ENCODE measurements at places on chromosomes 3 and 15.
A peak's percentile ranks its signal among the peaks of the same experiment; 100 is the strongest.

DNA sequence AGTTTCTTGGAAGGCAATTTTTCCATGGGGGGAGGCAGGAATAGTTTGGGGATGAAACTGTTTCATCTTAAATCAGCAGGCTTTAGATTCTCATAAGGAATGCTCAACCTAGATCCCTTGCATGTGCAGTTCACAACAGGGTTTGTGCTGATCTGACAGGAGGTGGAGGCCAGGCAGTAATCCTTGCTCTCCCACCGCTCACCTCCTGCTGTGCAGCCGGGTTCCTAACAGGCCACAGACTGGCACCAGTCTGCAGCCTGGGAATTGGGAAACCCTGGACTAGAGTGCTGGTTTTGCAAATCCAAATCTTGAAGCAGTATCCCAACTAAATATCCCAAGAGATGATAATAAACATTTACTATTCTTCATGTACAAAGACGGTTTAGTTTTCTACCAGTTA lies 256.3 kb upstream of the TMCO5A start:
- no peak for DNase-seq

GRCh38 chr3:116630494-116630893 lies 79.1 kb upstream of the TUSC7 start:
- no peak for DNase-seq

- DNase-seq: no peak
Observed at GRCh38 chr15:64536244-64536836, 76.0 kb downstream of the ZNF609 start.

DNA sequence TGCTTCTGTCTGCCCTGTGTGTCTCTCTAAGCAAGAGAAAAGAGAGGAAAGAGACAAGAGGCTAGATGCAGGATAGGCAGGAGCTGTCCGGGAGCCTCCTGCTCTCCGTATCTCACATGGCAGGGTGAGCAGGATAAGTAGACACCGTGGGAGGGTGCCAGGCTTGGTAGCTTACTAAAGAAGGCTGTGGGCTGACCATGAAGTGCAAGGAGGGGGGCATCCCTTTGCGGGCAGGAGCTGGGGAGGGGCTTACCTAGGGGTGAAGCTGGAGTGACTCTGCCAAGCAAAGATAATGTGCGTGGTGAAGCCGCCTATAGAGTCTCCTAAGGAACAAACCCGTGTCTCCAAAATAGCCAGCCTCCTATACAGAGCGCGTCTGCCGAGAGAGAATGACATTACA lies 33.7 kb upstream of the TMC3 start:
- DNase-seq: no peak

DNA sequence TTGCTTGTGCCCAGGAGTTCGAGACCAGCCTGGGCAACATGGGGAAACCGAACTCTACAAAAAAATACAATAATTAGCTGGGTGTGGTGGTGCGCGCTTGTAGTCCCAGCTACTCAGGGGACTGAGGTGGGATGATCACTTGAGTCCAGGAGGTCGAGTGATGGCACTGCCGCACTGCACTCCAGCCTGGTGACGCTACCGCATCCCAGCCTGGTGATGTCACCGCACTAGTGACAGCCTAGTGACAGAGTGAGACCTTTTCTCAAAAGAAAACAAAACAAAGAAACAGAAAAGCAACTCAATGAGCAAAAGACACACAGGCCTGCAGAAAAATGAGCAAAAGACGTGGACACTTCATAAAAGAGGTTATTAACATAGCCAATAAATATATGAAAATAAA lies 19.9 kb upstream of the SYNM start:
- DNase-seq: no peak

GRCh38 chr15:89143503-89144162 lies 55.4 kb downstream of the ABHD2 start:
- peak; percentile 41 for DNase-seq

- DNase-seq: no peak
Observed at GRCh38 chr15:57256939-57257338, 119.4 kb upstream of the CGNL1 start.

- DNase-seq: no peak
Observed at GRCh38 chr3:181417748-181418147, 294.0 kb upstream of the SOX2 start.

- no peak for DNase-seq
Observed at GRCh38 chr3:195269375-195270078, 1.4 kb downstream of the XXYLT1 start.

- no peak for DNase-seq
Observed at GRCh38 chr3:195165790-195166189, 105.2 kb downstream of the XXYLT1 start.

GRCh38 chr3:69531576-69532546 lies 146.0 kb upstream of the FRMD4B start:
- no peak for DNase-seq

GRCh38 chr3:87627316-87627715 lies 350.9 kb upstream of the POU1F1 start:
- no peak for DNase-seq

DNA sequence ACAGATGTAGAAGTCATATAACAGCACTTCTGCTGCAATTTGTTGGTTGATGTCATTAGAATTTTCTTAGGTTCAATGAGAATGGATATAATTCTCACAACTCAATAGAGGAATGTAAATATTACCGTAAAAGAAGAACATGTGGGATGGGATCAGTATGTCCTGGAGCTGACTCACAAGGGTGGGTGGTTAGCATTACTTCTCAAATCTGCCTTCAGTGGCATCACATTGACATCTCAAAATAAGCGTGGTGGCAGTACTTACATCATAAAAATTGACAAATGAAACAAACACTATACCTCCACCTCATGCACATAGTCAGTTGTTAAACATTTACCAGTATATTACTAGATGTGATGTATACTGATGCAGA lies 1068.0 kb upstream of the CADM2 start:
- no peak for DNase-seq

DNA sequence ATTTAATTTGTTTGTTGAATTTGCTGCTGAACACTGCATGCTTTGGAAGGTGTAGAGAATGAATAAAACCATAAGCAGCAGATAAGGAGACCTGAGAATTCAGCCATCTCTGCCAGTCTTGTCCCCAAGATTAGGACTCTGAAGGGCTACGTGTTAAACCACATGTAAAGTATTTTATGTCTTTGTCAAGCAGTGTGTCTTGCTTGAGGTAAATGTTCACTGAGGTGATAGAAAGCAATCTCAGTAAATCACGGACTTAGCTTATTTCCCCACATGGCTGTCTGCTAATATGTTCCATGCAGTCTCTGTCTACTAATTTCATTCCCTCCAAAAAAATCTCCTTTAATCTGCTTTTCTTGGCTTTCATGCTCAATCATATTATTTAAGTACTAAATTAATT lies 467.1 kb downstream of the RAP2B start:
- DNase-seq: no peak

DNA sequence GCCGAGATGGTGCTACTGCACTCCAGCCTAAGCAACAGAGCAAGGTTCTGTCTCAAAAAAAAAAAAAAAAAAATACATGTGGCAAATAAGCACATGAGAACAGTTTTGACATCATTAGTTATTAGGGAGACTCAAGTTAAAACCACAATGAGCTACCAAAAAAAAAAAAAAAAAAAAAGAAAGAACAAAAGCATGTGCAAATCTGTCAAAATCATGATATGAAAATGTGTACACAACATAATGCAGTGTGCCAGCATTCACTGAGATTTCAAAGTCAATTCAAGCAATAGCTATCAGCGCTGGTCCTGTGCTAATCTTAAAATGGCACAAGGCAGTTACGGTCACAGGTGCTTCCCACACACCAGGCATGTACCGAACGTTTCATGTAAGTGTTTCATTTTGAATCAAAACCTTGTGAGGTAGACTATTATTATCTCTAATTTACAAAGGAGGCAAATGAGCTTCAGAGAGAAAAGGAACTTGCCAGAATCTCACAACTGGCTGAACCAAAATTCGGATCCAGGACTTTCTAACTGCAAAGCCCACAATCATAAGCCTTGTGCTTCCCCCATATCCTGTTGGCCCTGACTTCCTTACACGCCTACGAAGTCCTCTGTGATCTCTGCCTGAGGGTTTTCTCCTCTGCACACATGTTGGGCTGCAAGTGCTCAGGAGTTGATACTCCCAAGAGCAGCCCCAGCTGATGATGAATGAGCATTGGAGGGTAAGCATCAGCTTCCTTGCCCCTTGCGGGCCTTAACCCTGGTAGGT lies 200.1 kb upstream of the PROK2 start:
- no peak for DNase-seq

- peak; percentile 46 for DNase-seq
Observed at GRCh38 chr3:89098964-89099585, 8.3 kb upstream of the EPHA3 start.

- DNase-seq: no peak
Observed at GRCh38 chr3:14334936-14335335, 67.5 kb upstream of the SLC6A6 start.

GRCh38 chr3:28901018-28901417 lies 379.9 kb upstream of the RBMS3 start:
- DNase-seq: no peak

GRCh38 chr3:48518069-48518468 lies 14.1 kb upstream of the SHISA5 start:
- no peak for DNase-seq

- no peak for DNase-seq
Observed at GRCh38 chr3:173502983-173503568, 105.5 kb downstream of the NLGN1 start.

- no peak for DNase-seq
Observed at GRCh38 chr15:77168616-77169015, 97.7 kb upstream of the TSPAN3 start.

DNA sequence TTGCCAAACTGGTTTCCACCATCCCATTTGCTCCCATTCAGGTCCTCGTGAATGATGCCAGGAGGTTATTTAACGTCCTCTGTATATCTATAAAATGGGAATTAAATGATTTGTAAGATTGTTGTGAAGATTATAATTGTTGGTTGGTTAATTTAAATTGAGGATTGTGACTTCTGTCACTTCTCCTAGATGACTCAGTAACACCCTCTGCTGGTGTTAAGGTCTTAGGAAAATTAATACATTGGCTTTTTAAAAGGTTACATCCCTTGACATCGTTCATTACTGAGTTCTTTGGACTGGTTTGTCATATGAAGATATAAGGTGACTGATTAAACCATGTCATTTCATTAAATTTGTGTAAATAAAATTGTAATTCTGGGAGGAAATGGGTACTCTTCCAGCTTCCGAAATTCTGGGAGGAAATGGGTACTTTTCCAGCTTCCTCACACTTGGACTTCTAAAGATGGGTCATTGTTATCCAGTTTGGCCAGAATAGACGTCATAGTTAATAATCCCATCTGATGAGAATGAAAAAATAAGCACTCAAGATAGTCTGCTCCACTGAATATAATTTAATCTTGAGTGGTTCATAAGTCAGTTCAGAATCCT lies 33.3 kb upstream of the PAQR5 start:
- DNase-seq: no peak

GRCh38 chr3:20701641-20702040 lies 515.6 kb upstream of the SGO1 start:
- DNase-seq: no peak
